ENCODE measurements at places on chromosomes 6 and 20. TPM values are rescaled to one million over a fixed set of nuclear protein-coding genes. Genes with fewer than 3 reads are reported as not detected.

The FOXQ1 gene
- total RNA-seq = 5.3 TPM

The COL11A2 gene
- total RNA-seq = 0.92 TPM

The ID1 gene
- 426 TPM for total RNA-seq

The RAD21L1 gene
- total RNA-seq = not detected

Measured in A549 treated with AZD2906 at 1 μM for 4 hours (cell line).